ENCODE measurements at places on chromosomes 16 and 17.

DNA sequence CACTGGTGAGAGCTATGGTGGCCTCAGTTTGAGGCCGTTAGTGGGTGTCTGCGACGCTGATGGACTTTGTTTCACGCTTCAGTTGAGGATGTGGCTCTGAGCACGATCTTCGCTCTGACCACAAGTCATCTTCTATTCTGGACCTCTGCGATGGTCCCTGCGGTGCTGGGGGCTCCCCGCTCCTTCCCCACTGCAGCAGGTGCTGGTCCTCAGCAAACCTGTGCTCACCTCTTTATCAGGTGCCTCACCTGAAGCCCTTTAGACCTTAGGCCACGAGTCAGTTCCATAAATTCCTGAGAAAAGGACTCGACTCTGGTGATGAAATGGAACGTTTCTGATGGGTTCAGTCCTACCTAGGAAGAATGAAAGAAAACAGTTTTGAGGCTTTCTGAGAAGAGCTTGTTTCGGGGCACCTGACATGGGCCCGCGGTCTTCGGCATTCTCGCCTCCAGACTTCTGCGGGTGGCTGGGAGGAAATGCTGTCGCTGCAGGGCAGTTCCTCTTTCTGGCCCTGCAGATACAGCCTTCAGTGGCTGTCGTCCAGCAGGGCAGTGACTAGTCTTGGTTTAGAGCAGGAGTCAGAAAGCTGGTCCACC lies 4.7 kb downstream of the KCTD5 start:
- no peak for DNase-seq

GRCh38 chr17:60395508-60396065 lies 3.7 kb upstream of the USP32 start:
- no peak for DNase-seq

DNA sequence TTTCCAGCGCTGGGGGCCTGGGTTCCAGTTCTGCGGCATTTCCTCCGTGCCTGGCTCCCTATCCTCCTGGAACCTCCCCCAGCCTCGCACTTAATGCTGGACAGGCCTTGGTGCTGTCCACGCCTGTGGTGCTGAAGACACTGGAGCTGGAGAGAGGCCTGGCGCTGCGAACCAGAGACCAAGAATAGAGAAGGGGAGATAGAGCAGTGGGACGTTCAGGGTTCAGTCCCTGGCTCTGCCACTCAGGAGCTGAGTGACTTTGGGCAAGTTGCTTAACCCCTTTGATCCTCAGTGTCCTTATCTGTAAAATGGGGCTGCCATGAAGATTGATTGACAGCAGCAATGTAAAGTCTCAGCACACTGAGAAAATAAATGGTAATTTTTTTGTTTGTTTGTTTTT lies 11.9 kb downstream of the SBK1 start:
- DNase-seq: no peak

GRCh38 chr16:89345642-89346150 lies 128.2 kb downstream of the ZNF778 start:
- no peak for DNase-seq

- peak; percentile 46 for DNase-seq
Observed at GRCh38 chr17:82424001-82424862, 5.8 kb upstream of the OGFOD3 start.
